ENCODE measurements at places on chromosomes 1 and 21. TPM values are rescaled to one million over a fixed set of nuclear protein-coding genes. Genes with fewer than 3 reads are reported as not detected.

DNA sequence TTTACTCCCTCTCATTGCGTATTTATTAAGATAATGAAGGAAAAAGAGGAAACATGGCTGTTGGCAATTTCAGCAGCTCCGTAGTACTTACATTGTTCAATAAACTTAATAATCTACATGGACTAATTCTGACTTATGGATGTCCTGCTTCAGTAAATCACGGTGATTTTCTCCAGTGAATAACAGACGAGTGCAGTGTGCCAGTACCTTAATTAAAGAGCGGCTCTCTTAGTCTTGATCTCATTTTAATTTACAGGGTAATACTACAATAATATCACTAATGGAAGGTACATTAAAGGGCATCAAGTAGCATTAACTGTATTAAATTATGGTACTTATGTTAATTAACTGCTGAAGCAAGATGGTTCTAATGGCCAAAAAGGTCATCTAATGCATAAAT, 187.2 kb downstream of the NTNG1 start:
- DNase-seq, result no peak

DNA sequence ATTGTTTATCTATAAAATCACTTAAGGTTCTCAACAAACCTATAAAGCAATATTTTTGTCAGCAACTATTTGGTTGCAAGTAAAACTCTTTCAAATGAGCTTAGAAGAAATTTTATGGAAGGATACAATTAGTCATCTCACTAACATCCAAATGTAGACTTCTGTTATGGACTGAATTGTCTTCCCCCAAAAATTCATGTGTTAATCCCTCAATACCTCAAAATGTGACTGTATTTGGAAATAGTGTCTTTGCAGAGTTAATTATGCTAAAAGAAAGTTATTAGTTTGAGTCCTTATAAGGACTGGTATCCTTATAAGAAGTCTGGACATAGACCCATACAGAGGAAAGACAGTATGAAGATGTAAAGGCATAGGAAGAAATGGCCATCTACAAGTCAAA, 357.8 kb upstream of the PRMT6 start:
- DNase-seq, result no peak

- DNase-seq, result no peak
Measured at GRCh38 chr1:171446386-171446785, 38.9 kb upstream of the PRRC2C start.

GRCh38 chr1:207440626-207441025, 13.5 kb upstream of the CR2 start:
- no peak for DNase-seq

Gene GABRD
- not detected for total RNA-seq

Gene TCHHL1
- not detected for total RNA-seq

GRCh38 chr1:220092694-220093093, 1.2 kb upstream of the IARS2 start:
- no peak for DNase-seq

Gene CLCA4
- total RNA-seq, result not detected

GRCh38 chr1:195714248-195714647, 894.0 kb downstream of the KCNT2 start:
- DNase-seq, result no peak

GRCh38 chr1:245599371-245600174, 444.8 kb downstream of the KIF26B start:
- peak; percentile 91 for DNase-seq

Gene CD84
- 0.29 TPM for total RNA-seq

Gene TNFRSF8
- total RNA-seq, result under 0.01 TPM

Gene OR2T11
- not detected for total RNA-seq

Gene HMGCS2
- not detected for total RNA-seq

DNA sequence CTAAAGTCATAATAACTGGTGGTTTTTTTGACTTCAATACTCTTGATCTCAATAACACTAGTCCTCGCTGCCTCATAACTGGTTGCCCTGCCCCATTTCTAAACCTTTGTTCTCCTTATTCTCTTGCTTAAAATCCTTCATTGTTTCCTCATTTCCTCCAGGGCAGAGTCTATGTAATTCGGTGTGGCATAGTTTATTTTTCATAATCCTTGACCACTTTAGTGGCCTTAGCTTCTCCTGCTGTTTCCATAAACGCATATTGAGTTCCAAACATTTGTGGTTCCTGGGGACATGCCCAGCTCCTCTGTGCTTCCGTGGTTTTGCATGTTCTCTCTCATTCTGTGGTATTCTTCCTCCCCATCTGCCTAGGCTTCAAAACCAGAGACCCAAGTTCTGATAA, 19.0 kb upstream of the TLCD4 start:
- DNase-seq, result no peak

GRCh38 chr1:202987922-202988583, 19.1 kb upstream of the TMEM183A start:
- DNase-seq, result peak; percentile 18

DNA sequence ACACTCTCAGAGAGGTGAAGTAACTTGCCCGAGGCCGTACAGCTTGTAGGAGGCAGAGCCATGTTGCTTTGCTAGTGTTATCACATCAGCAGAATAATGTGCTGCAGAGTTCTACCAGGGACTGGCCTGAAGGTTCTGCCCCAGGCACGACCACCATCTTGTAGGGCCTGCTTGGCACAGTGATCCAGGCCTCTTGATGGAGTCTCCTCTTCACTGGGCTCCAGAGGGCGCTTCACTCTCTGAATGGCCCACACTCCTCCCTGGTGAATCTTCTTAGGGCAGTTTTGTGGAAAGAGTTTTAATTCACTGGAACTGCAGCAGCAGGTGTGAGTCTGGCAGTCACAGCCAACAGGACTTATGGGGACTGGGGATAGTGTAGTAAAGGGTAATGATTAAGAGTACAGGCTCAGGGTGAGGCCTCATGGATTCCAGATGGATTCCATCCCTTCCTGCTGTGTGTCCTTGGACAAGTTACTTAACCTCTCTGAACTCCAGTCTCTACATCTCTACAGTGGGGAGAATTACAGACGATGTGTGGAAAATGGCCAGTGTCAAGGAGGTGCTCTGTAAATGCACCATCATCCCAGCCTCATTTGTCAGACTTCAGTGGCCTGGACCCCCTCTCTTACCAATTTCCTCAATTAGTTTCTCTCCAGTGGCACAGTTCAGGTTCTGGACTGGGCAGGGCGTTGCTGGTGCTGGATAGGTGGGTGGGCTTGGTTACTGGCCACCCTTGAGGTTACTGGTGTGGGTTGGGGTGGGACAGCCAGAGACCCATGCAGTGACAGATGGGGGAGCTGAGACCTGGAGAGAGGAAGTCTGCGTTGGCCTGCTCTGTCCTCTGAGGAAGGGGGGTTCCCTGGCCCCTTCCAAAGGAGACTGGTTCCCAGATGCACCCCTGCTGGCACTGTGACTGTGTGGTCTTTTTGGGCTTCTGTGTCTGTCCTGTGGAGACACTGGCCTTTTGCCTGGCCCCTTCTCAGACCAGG, 45.9 kb upstream of the CSF3R start:
- peak; percentile 35 for DNase-seq

Gene TLR5
- total RNA-seq, result 0.88 TPM

DNA sequence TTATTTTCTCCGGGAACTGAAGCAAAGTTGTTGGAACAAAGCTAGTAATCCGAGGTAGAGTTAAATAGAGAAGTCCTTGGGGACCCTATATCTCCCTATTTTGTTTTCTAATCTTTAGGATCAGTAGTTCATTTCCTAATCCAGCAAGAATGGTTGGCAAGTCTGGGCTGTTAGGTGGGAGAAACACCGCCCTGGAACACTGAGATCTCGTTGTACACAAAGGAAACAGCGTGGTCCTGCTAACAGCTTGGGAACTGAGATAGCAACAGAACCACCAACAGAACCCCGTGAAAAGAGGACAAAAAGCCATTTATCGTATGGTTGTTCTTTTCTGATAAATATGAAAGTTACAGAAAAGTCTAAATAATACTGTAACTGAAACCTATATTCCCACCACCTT, 121.9 kb upstream of the CDC42BPA start:
- no peak for DNase-seq

GRCh38 chr1:206674745-206675175, 9.9 kb upstream of the MAPKAPK2 start:
- peak; percentile 94 for DNase-seq

- peak; percentile 69 for DNase-seq
Measured at GRCh38 chr1:9717193-9718005, 65.9 kb downstream of the PIK3CD start.

DNA sequence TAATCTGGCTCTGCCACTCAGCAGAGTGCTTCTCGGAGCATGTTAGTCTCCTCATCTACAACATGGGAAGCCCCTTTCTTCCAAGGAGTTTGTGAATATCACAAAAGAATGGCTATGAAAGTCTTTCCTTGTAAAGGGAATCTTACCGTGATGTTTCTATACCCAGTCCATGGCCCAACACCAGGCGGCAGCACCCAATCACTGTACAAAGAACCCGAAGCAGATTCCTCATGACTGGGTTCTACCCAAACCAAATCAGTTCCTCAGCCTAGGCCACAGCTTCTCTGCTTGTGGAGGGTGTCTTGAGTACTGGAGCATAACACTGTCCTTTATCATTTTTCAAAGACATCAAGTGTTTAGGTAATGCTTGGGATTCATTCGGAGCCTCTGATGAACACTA, 16.6 kb upstream of the SLFNL1 start:
- peak; percentile 38 for DNase-seq

Data from osteoblast (primary cell).